NB4 (cell line): ENCODE measurements at places on chromosomes 7 and 10.

DNA sequence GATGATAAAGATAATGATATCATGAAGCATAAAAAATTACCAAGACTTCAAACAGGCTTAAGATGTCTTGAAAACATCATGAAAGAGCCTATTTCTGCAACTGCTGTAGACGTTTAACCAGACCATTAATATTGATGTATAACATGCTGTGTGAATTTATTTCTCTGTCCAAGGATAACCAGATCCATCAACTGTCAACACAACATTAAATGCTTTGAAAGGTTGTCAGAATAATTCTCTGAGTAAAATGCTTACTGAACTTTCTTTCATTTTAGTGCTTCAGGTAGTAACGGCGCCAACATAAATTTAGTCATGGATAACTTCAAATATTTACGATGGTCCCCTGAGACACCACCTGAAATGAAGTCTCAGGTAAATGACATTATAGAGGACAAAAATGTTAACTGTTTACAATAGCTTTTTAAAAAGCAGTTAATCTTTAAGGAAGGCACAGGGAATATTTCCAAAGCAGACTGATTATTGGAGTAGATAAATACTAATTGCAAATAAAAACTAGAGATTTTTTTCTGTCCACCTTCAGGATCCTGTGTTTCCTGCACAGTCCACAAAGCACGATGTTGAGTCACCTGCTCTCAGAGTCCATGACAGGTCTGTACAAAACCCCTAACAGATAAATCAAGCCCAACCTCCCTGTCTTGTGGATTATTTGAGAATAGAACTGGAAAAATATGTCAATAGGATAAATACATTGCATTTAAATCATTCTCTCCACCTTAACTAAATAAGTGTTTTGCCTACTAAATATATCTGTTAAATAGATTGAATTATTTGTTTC lies 1213.2 kb downstream of the XPNPEP1 start:
- no peak for DNase-seq

DNA sequence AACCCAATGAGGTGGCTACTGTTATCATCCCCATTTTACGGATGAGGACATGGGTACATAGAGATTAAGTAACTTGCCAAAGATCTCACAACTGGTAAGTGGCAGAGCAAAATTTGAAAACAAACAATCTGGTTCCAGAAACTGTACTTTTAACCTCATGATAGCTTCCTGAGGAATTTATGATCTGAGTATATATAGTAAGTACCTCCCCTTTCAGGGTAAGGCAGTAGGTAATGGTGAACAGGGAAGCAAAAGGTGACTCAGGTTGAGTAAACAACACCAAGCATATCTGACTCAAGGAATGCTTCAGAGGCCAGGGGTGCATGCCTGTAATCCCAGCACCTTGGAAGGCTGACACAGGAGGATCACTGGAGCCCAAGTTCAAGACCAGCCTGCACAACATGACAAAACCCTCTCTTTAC lies 21.1 kb downstream of the KLLN start:
- DNase-seq: no peak

- no peak for DNase-seq
These were observed 248.0 kb downstream of the TNS3 start for GRCh38 chr7:47333959-47334358.

GRCh38 chr7:108572480-108572879 lies 2.8 kb downstream of the DNAJB9 start:
- no peak for DNase-seq

- DNase-seq: no peak
These were observed 32.2 kb upstream of the PNLIPRP3 start for GRCh38 chr10:116395223-116395985.
